ENCODE measurements at places on chromosomes 2 and 18.

- DNase-seq = no peak
Measured at GRCh38 chr2:136024616-136025015, 39.2 kb upstream of the DARS1 start.

DNA sequence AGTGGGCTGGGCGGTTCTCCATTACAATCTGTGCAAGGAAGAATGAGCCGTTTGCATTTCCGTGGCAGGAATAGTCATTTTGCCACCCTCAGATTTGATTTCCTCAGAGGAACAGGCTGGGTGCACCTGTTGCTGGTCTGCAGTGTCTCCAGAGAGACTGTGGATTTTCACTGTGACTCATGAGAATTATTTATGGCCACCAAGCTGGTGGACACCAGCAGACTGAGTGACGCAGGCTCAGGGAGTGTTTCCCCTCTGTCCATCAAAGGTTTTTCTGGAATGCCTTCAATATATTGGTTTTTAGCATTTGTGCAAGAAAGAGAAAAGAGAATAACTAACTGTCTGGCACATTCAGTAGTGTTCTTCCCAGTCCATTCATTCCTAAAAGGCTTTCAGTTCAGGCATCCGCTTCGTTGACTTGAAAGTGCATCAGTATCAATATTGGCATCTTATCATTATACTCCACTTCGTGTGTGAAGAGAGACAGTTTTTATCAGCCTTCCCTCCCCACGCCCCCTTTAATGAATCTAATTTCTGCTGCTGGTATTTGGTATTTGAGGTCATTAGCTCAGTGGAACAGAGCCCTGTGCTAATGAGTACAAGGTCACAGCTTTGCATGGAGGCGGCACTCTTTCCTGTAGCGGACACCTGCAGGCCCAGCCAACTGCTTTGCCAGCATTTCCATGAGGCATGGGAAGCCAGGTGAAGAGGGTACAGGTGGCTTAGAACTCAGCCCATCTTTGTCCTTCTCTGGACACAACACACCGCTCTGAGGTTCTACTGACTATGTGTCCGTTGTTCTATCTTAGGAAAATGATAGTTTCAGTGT is 39.9 kb downstream of the PRKCE start:
- peak; percentile 22 for DNase-seq

DNA sequence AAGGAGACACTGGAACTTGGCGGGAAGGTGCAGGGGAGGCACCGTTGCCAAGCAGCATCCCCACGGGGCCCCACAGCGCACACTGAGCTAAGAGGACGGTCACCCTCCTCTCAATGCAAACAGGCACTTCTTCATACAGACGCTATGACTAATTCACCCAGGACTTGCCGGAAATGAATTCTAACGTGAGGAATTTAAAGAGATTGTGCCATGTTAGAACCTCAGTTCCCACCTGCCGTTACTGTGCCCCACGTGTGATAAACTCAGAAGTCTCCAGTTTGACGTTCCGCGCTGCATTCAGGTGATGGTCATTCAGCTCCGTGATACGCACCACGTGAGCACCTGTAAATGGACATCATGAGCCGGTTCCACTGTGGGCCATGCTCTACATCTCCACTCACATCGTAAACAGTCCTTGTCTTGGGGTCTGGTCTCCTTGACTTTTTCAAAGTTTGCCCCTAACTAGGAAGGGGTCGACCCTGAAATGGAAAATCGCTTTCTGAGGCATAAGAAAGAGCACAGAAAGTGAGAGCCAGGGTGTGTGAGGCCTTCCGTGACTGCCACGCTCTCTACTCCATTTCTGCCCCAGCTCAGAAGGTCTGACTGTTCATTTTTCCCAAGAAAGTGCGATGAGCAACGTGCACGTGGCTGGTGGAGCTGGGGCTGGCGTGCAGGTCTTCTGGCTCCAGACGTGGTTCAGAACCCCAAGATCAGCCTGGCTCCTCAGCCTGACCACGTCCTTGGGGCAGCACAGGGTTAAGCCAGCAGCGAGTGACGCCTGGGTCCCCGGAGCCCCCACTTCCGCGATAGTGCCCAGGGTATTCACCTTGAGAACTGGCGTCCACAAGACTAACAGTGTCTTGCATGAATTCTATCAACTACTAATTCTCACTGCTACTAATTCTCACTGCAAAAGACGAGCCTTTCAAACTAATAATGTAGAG is 35.1 kb downstream of the TMEM18 start:
- DNase-seq = peak; percentile 31

GRCh38 chr18:41096504-41096903 is 858.5 kb upstream of the PIK3C3 start:
- no peak for DNase-seq

- peak; percentile 72 for DNase-seq
Measured at GRCh38 chr18:44130376-44130942, 550.2 kb upstream of the SETBP1 start.

DNA sequence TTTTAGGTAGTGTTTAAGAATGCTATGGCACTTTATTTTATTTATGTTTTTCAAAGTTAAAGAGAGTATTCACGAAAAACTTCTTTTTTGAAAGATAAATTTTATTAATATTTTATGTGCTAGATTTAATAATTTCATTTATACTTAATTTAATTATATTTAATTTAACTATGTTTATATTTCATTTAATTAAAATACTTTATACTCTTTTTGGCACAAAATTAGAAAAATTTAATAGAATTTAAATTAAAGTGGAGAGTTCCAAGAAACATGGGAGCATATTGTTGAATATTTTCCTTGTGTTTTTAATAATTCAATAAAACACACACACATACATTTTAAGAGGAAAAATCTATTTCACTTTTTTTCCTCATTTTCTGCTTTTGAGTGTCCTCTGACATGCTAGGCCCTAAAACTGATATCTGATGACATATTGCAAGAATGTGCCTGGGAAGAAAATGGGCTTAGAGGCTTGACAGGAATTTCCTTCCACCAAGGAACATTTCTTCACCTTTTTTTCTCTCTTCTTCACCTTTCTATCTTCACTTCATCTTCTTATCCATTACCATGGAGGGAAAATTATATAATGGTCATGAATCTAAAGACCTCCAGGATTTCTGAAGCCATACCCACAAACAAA is 15.4 kb downstream of the ARHGAP28 start:
- DNase-seq = no peak

DNA sequence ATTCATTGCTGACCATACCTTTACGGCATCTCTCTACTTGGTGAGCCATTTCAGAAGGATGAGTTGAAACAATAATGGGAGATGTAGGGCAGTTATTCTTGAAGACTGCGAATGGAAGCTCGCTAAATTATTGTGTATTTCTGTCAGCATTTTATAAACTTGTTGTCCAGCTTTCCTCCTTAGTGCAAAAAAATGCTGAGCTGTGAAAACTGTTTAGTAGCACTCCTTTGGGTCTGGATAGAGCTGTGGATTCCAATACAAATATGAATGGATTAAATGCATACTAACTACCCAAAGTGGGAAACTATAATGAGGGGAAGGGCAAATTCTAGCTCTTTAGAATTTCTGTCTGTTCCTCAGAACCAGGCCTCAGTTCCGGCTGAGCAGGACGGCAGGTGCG is 461.6 kb downstream of the TXNL1 start:
- DNase-seq = no peak

DNA sequence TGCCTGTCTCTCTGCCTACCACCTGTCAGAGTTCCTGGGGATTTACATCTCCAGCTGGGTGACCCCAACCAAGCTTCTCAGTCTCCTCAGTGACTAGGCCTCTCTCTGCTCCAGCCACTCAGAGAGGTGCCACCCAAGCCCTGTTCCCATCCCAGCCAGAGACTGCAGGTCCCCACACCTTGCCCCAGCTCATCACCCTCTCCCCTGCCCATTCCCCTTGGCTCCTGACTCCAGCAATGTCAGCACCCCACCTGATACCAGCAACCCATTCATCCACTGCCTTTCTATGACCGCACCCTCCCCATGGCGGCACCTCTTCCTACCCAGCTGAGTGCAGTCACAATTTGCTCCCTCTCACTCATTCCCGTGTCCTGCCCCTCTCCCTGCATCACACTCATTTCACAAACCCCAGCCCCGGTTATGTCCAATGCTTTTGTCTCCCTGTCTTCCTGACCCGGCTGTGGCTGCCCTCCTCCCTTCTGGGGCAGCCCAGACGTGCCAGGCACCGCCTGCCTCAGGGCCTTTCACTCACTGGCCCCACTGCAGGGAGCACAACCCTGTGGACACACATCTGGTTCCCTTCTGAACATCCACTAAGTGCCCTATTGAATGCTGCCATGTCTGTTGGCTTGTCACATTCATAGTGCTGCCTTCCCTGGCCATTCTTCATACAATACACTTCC is 494.8 kb upstream of the HS6ST1 start:
- peak; percentile 35 for DNase-seq

- no peak for DNase-seq
Measured at GRCh38 chr2:237472187-237472712, 14.8 kb upstream of the MLPH start.

DNA sequence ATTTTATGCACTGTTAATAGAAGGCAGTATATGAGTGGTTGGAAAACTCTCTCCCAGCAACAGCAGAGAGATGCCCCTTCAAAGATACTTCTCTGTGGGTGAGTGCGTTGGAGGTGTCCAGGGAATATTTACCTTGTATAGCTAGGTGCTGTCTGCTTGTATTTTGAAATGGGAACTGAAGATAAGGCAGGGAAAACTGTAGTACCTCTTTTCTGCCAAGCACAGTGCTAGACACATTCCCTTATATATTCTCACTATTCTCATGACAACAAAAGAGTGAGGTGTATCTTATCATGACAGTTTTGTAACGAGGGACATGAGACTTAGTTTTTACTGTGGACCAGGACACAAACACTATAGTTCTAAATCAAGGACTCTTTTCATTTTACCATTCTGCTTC is 2.1 kb downstream of the TTC39C start:
- DNase-seq = no peak

DNA sequence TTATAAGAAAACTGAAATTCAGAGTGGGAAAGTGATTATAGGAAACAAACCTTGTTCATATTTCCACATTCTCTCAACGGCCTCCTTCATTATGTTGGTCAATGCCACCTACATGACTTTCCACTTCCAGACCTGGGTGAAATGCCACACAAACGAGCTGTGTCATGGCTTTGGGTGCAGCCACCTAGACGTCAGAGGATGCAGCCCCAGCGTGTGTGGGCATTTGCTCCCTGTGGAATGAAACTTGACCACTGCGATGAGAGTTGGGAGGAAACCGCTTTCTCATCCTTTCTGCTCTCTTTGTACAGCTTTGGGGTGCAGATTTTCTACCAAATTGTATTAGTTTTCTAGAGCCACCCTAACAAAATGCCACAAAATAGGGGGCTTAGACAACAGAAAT is 291.0 kb downstream of the CYRIA start:
- no peak for DNase-seq

GRCh38 chr2:106098081-106098480 is 96.0 kb downstream of the UXS1 start:
- peak; percentile 78 for DNase-seq

- no peak for DNase-seq
Measured at GRCh38 chr2:96888072-96889011, 18.5 kb upstream of the SEMA4C start.

- no peak for DNase-seq
Measured at GRCh38 chr2:240284503-240285259, 144.2 kb upstream of the OTOS start.

GRCh38 chr2:15925819-15926218 is 14.5 kb upstream of the MYCN start:
- no peak for DNase-seq

DNA sequence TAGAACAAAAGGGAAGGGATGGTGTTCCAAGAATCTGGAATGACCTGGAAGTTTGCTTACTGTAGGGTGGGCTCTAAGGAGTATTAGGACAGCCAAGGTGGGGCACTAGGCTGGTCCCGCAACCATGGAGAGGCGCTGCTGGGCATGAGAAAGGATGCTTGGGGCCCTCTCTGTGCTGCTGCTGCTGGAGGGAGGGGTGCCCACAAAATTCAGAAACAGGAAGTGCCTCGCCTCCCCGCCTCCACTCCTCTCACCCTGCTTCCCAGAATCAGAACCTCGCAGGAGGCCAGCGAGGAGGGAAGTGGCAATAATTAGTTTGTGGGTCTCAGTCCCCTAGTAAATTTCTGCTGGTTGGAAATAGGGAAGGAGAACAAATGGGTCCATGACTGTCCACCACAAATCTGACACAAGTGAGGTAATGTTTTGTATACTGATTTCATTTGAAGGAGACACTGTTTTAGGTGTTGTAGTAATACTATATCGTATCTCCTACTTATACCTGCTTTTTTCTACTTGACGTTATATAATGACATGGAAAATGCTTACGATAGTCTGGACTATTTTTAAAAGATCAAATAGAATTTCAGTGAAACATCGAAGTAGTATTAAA is 7.9 kb upstream of the PDCL3 start:
- DNase-seq = no peak

- no peak for DNase-seq
Measured at GRCh38 chr2:37558623-37559022, 112.8 kb downstream of the CDC42EP3 start.

DNA sequence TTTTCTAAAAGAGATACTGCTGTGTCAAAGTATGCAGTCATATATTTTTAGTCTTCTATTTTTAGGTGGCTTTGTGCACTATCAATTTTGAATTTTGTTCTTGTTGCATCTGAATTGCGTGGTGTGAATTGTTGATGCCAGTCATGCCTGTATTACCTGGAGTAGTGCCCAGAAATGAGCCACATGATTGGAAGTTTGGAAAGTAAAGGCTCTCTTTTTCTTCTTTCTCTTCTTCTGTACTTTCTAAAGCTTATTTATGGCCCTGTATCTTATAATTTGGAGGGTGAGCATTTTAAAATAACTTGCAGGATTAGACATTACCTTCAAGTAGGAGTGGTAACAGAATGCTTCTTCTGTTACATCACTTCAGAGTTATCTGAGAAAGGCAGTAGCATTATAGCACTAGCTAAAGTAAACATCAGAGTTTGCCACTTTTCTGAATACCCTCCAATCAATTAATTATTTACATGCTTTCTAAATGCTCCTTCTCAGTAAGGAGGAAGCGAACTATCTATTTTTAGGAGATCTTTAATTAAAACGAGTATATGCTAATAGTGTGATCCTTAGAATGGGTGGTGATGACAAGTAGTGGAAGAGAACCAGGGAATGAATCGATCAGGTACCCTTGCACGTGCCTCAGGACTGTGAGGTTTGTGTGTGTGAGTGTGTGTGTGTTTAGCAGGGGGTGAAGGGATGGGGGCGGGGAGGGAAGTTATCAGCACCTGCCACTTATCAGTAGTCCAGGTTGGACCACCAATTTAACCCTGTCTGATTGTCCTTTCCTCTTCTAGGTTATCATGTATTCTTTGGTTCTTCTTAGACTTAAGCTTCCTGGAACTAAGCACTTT is 112.5 kb downstream of the MAP3K20 start:
- DNase-seq = no peak

DNA sequence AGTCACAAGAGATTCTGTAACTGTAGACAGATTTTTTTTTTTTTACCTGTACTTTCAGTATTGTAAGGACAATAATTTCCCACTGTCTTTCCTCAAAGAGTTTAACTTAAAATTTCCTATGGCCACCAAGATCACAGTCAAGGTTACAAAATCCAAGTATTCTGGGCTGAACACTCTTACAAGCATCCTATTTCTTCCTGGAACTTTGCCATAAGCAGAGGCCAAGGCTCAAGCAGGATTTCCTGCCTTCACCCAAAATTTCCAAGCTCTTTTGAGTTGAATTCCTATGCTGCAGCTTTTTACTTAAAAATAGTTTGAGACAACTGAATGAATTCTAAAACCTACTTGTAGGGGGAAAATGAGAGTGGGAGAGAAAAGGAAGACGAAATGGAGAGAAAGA is 299.4 kb downstream of the ZNF516 start:
- no peak for DNase-seq

GRCh38 chr2:55761526-55761925 is 67.9 kb upstream of the PNPT1 start:
- DNase-seq = no peak

GRCh38 chr2:169221745-169222369 is 140.5 kb downstream of the LRP2 start:
- DNase-seq = no peak

GRCh38 chr2:233835230-233836186 is 18.8 kb downstream of the HJURP start:
- DNase-seq = peak; percentile 38

Measured in endodermal cell (in vitro differentiated cells).